ENCODE measurements at places on chromosomes 12 and 14. TPM values are rescaled to one million over a fixed set of nuclear protein-coding genes. Genes with fewer than 3 reads are reported as not detected.

Gene HOXC12
- 3.9 TPM for total RNA-seq

Gene ALX1
- total RNA-seq = not detected

Gene CSRP2
- 18.1 TPM for total RNA-seq

Gene TMEM30B
- 34.4 TPM for total RNA-seq

Gene JDP2
- 36.0 TPM for total RNA-seq

Gene GALNT9
- total RNA-seq = not detected

Gene TAS2R31
- 3.5 TPM for total RNA-seq

Gene HOXC9
- 5.6 TPM for total RNA-seq

Gene PYGL
- total RNA-seq = 43.3 TPM

Gene RAN
- 296 TPM for total RNA-seq

Gene PRB2
- total RNA-seq = not detected

Gene NKX2-8
- total RNA-seq = 0.51 TPM

Gene CCDC196
- not detected for total RNA-seq

Gene NFE2
- total RNA-seq = 5.9 TPM

Gene KSR2
- 0.39 TPM for total RNA-seq

Gene OAS1
- total RNA-seq = 25.9 TPM

Gene BCL2L2
- total RNA-seq = 35.4 TPM

Gene SYNDIG1L
- total RNA-seq = 0.21 TPM

Gene STON2
- total RNA-seq = 39.5 TPM

Gene GNPTAB
- 43.7 TPM for total RNA-seq

Gene CCDC177
- total RNA-seq = 0.13 TPM

All from suprapubic skin (tissue), 4 donors.